ENCODE measurements at places on chromosomes 12 and 14.

GRCh38 chr12:105978276-105978675 lies 160.5 kb downstream of the NUAK1 start:
- DNase-seq, result no peak

- no peak for DNase-seq
Measured at GRCh38 chr12:105348561-105348960, 18.1 kb downstream of the C12orf75 start.

- no peak for DNase-seq
Measured at GRCh38 chr14:75578786-75579337, 442 bp downstream of the FLVCR2 start.

GRCh38 chr12:79299447-79300198 lies 391.1 kb downstream of the PAWR start:
- no peak for DNase-seq

DNA sequence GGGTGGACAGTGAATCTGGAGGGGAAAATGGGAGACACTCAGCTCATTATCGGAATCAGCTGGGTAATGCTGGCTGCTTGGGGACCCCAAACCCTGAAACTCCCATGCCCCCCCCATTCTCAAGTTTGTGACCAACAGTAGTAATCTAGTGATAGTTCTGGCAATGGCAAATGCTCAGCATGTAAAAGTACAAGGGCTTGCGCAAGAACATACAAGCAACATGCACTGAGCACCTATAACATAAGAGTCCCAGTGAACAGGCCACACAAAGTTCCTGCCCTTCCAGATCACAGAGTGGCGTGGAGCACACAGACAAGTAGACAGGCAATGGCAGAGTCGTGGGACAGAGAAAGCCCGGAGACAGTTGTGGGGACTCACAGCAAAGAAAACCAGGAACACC lies 407.9 kb downstream of the MED13L start:
- DNase-seq, result no peak

- DNase-seq, result no peak
Measured at GRCh38 chr12:60257063-60257462, 661.2 kb downstream of the SLC16A7 start.

- no peak for DNase-seq
Measured at GRCh38 chr14:103022002-103022684, 35.2 kb downstream of the CDC42BPB start.

DNA sequence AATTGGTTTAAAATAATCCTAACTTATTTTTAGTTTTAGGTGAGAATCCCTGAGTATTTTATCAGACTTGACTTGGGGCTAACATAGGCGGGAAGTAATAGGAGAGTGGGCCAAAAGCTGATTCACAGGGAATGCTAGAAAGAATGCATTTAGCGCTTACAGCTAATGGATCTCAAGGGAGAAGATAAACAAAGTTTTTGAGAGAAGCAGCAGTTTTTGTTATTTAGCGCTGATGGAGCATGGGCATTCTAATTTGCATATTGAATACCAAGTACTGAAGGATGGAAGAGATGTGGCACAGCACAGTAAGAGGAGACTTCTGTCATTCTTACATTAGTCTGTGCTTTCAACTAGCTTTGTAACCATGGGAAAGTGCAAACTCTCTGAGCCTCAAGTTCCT lies 436.0 kb upstream of the FBXO33 start:
- DNase-seq, result no peak

GRCh38 chr14:24857277-24857676 lies 192.7 kb downstream of the STXBP6 start:
- DNase-seq, result no peak

DNA sequence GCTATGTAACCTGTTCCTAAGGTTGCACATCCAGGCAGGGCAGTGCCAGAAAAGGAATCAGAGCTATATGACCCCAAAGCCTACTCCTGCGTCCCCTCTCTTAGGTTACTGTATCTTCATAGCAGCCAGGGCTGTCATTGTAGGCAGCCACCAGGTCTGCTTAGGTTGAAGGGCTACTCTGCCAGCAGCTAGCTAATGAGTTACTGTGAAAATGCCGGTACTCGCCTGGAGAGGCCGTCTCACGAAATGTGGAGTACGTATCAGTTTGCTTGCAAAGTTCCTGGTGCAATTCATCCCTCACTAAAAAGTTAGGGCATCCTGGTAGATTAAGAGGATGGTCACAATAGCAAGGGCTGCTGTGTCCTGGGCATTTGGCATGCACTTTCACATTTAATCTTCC lies 50.9 kb downstream of the RPH3A start:
- DNase-seq, result no peak

DNA sequence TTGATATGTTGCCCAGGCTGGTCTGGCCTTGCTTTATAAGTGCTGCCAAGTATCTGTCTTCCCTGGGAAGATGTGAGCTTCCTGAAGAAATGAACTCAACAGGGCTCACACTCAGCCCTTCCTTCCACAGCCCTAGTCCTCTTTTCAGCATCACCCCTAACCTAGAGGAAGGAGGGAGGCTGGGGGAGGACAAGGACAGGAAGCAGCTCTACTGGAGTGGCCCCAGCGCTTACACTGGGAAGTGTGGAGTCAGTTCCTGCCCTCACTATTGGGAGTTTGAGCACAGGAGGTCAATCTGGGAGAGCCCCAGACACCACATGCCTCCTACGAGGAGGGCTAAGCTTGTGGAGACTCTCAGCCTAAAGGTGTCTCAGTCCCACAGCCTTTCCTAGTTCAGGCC lies 16.8 kb downstream of the GALNT6 start:
- no peak for DNase-seq

DNA sequence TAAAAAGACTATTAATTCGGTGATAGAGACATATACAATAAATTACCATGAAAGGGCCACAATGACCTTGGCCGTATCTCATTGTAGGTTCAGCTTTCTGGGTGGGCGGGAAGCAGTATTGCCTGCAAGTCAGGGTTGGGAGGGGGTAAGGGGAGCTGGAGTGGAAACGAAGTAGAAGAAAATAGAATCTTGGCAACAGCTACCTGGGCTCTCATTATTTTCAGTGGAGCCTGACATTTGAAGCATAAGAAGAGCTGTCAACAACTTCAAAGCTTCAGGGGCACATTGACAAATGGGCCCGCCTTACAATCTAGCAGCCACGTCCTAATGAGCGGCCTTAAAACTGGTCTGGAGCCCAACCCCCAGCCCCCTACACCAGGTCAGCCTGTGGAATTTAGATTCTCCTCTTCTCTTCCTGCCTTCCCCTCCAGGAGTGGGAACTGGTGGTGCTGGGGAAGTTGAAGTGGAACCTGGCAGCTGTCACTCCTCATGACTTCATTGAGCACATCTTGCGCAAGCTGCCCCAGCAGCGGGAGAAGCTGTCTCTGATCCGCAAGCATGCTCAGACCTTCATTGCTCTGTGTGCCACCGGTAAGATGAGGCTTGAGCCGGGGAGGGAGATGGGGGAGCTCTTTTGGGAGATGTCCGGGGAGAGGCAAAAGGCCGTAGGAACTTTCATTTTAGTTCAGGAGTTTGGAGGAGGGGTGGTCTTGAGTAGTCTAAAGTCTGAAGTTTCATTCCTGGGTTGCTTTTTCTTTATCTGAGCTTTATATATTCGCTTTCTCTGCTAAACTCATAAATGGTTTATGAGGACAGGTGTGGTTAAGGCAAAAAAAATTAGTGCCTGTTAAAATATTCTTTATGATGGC lies 5.0 kb downstream of the CCND2 start:
- no peak for DNase-seq

DNA sequence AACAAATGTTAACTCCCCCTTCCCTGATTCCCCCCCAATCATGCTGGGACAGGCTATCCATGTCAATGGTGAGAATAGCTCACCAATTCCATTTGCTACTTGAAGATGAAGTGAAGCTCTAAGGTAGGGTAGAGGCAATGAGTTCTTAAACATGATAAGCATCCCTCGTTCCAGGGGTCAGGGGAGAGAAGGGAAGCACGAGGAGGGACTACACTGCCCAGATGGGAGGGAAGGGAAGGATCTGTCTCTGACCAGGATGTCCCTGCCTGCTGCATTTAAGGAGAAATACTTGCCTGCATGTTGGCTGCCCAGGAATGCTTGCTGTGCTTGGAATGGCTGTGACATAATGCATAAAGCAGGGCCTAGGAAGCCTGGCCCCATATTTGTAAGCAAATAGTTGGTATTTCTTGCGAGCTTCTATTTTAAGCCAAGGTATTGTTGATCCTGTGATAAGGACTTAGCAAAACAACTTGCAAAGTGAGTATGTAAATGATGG lies 155.1 kb downstream of the CEP83 start:
- no peak for DNase-seq

- peak; percentile 65 for DNase-seq
Measured at GRCh38 chr12:54216797-54217661, 28.2 kb upstream of the SMUG1 start.

DNA sequence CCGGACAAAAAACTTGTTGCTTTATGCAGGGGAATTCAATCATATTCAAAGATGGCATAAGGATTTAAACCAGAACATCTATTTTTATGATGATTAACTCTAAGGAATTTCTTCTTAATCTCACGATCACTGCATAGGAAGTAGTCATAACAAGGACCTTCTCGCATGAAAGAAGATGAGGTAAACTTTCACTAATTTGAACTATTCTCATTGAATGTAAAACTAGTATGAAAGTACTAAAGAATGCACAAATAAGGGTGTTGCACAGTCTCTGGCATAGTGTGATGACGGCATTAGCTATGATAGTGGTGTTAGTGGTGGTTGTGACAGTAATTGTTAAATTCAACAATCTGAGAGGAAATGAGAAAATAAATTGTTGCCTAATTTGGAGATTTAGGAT lies 280.0 kb downstream of the SLC6A15 start:
- DNase-seq, result no peak

- DNase-seq, result peak; percentile 21
Measured at GRCh38 chr12:7907009-7907408, 29.0 kb downstream of the SLC2A3 start.

DNA sequence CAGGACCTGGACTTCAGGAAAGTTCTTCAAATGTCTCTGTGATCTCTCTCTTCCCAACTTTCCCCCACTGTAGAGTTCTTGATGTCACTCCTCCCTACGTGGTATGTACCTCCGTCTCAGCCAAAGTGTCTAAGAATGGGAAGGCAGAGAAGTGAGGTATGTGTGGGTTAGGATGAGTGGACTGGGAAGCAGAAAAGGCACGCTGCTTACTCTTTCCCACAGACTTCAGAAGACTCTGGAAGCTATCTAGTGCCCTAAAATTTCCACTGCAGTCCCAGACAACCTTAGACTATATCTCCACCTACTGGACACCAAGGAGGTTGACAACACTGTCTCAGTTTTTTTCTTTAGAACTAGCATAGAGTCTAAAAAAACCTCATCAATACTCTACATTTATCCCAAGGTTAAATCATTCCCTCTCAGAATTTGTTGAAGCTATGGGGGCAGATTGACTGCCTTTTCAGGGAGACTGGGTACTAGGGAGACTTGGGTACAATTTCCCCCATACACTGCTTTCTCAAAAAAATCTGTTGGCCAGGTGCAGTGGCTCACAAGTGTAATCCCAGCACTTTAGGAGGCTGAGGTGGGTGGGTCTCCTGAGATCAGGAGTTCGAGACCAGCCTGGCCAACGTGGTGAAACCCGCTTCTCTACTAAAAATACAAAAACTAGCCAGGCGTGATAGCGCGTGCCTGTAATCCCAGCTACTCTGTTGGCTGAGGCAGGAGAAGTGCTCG lies 20.6 kb upstream of the ITGA5 start:
- DNase-seq, result no peak

DNA sequence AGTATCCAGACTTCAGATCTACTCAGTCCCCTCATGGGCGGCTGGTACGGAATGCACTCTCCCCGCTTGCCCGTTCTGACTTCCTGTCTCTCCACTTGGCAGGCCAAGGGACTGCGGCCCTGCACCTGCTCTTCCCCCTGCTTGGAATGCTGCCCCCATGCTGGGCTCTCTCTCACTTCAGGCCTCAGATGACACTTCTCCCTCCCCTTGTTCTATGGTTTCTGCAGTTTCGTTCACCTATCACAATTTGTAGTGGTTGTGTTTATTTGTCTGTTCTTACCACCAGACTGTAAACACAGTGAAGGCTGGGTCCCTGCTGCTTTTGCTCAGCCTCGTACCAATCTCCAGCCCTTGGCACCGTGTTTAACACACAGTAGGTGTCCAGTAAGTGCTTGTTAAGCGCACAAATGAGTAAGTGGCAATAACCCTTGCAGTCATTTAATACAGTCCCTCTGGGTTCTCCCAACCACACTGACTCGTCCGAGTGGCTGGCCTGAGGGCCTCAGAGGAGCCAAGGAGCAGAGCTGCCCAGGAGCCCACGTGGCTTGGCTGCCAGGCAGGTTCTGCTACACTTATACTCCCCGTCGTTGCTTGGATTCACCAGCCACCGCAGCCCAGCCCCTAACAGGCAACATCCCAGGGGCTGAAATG lies 11.8 kb downstream of the SLC6A12 start:
- no peak for DNase-seq

DNA sequence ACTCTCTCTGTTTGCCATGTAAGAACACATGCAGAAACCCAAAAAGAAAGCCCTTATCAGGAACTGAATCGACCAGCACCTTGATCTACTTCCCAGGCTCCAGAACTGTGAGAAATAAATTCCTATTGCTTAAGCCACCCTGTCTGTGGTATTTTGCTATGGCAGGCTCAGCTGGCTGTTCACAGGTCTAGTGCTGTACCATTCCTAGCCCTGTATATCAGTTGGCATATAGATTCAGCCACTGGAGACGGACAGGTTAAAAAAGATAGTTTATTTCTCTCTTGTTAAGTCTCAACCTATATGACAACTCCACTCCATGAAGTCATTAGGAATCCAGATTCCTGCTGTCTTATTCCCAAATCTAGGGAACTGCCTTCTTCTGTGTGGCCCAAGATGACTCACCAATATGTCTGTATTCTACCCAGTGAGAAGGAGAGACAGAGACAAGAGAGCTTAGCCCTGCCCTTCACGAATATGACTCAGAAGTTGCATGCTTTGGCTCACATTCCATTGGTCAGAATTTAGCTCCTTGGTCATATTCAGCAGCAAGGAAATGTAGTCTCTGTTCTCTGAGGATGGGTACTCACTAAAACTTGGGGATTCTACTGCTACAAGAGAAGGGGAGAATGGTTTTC lies 57.0 kb downstream of the PLEKHG7 start:
- no peak for DNase-seq

GRCh38 chr14:24461336-24461735 lies 18.8 kb upstream of the SDR39U1 start:
- no peak for DNase-seq

GRCh38 chr14:61475316-61475715 lies 153.9 kb downstream of the PRKCH start:
- DNase-seq, result no peak

- DNase-seq, result no peak
Measured at GRCh38 chr14:58131386-58131785, 20.6 kb downstream of the ARMH4 start.

- no peak for DNase-seq
Measured at GRCh38 chr12:2639020-2639298, 155.8 kb upstream of the FKBP4 start.

DNA sequence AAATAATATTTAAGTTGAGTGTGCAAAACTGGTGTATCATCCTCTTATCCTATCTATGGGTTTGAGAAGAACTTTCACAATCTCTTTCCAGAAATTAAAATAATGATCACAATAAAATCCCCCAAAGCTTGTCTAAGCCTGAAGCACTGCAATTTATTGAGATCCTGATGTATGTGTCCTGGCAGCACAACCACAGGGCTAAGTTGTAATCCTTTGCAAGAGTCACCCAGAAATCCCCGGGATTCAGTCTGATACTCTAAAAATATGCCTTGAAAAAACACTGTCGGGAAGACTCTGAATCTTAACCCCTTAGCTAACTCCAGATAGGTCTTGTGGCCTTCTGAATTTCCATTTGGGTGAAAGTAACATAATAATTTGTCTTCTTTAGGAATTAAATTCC lies 40.3 kb upstream of the STXBP6 start:
- DNase-seq, result no peak
